Activated naive CD8-positive, alpha-beta T cell treated with anti-CD3 and anti-CD28 coated beads, Interleukin-2, amount 50 U/mL, for 24 hours (primary cell): ENCODE measurements at places on chromosomes 7 and 10.

GRCh38 chr7:53022893-53023292, 12.5 kb upstream of the POM121L12 start:
- no peak for DNase-seq
- H3K4me3 ChIP-seq, result no peak overlapping the region
- H3K4me1 ChIP-seq, result no peaks in the 10 kb centered on the region

DNA sequence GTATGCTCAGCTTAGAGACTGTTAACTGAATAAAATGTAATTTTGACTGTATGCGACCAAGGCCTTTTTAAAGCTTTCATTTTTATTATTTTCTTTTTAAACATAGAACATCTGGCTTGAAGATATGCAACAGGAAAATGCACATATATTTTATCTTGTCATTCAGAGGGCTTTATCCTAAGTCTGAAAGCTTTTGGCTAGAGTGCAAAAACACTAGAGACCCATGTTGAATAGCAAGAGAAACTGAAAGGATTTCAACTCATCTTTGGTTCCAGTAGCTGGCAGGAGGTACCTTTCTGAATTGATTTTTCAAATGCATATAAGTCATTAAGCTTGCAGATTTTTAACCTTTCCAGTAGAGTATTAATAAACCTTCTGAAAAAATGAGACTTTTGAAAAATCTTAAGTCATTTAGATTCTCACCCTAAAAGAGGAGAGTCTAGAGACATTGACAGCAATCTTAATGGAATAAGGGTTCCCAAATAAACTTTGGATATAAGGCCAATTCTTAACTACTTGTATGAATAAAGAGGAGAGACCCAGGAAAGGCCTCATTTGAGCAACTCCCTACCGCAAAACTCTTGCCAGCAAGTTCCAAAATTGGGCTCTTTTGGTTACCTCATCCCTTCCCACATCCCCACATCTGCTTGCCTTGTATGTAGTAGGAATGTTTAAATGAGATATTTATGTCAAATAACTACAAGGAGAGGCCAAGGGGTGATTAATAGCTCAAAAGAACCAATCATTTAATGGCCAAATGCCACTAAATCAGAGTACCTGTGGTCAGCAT, 454.4 kb downstream of the HTR7 start:
- no peak for DNase-seq
- H3K27ac ChIP-seq, result no peak overlapping the region
- peaks cover 3% of the 10 kb centered on the region for H3K27me3 ChIP-seq
- H3K36me3 ChIP-seq, result no peaks in the 10 kb centered on the region
- H3K4me3 ChIP-seq, result no peak overlapping the region

DNA sequence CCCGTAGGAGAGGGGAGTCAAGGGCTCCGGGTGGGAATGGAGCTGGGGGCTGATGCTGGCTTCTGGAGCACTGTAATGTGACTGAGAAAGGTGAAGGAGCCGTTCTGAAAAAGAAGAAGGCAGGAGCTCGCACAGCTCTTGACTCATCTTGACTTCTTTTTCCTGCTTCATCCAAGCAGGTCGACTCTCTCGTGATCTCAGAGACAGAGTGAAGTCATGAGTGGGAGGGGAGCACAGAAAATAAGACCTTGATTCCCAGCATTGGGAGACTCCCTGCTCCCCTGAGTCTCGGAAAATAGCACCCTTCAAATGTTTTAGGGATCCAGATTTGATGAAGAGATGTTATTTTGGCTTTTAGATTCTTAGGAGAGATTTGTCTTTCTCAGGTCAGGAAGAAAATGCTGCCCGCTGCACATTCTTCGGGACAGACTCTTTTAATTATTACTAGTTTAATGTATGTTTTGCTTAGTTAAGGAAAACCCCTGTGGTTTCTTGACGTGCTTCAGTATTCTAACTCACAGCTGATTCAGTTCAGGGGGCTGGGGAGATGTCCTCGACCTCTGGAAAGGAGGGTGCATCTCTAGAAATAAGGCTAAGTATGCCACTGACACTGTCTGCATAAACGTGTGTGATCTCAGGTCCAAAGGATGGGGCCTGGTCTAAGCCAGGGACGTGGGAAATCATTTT, 34.1 kb downstream of the EGFR start:
- H3K4me3 ChIP-seq, result no peak overlapping the region
- no peaks in the 10 kb centered on the region for H3K36me3 ChIP-seq
- peaks cover 2% of the 10 kb centered on the region for H3K27me3 ChIP-seq
- no peaks in the 10 kb centered on the region for H3K4me1 ChIP-seq

- no peak overlapping the region for H3K4me3 ChIP-seq
- H3K36me3 ChIP-seq, result no peaks in the 10 kb centered on the region
- peaks cover 4% of the 10 kb centered on the region for H3K27me3 ChIP-seq
- no peak overlapping the region for H3K27ac ChIP-seq
- DNase-seq, result peak; percentile 79
- H3K4me1 ChIP-seq, result peaks cover 5% of the 10 kb centered on the region
Measured at GRCh38 chr10:7121154-7121797, 289.6 kb downstream of the SFMBT2 start.
